ENCODE measurements at places on chromosomes 7 and 10.

- DNase-seq, result no peak
Observed at GRCh38 chr10:76117949-76118348, 686.5 kb downstream of the LRMDA start.

GRCh38 chr7:135467207-135467711, 42.6 kb downstream of the CNOT4 start:
- DNase-seq, result no peak

- DNase-seq, result no peak
Observed at GRCh38 chr10:18418541-18419215, 232.7 kb downstream of the NSUN6 start.

DNA sequence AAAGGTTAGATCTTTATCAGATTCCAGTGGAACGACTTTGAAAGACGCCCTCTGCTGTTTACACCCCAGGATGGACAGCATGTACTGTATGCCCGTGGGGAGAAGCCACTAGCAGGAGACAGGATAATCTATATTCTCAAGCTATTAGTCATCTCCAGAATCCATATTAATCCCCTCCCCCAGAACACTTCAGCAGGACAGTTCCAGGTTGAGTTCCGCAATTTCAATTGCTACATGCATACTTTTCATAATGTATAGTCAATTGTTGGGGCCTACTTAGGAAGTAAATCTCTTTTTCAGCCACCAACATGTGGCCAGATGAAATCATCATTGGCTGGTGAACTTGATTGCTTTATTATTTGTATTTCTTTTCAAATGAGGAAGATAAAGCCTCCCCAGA, 313.1 kb upstream of the SMIM30 start:
- no peak for DNase-seq

DNA sequence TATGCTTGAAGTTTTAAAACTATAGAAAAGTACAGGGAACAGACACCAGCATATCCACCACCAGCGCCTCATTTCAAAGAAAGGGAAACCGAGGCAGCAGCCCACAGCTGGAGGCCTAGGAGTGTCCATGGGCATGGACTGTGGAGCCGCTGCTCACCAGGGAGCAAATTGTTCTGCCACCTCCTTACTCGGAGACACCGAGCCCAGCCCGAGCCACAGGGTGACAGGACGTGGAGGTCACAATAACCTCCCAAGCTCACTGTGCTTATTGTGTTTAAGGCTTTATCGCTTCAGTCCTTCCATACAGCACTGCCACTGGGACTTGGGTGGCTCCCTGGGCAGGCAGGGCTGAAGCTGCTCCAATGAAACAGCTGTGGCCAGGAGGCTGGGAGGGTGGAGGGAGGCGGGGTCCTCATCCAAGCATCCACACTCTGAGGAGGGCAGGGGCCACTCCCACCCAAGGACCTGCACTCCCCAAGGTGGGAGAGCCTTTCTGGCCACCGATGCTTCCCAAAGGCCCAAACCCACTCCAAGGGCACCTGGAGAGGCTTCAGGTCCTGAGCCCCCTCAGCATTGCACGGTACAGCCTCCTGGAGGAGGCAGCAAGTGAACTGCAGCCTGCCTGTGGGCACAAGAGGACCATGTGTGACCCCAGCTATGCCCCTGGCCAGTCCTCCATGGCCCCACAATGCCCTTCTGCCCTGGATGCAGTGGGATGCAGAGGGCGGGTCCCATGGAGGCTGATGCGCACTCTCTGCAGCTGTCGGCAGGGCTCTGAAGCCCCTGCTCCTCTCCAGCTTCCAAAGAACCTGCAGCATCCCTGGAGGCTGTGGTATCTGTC, 38.7 kb upstream of the RET start:
- DNase-seq, result no peak

DNA sequence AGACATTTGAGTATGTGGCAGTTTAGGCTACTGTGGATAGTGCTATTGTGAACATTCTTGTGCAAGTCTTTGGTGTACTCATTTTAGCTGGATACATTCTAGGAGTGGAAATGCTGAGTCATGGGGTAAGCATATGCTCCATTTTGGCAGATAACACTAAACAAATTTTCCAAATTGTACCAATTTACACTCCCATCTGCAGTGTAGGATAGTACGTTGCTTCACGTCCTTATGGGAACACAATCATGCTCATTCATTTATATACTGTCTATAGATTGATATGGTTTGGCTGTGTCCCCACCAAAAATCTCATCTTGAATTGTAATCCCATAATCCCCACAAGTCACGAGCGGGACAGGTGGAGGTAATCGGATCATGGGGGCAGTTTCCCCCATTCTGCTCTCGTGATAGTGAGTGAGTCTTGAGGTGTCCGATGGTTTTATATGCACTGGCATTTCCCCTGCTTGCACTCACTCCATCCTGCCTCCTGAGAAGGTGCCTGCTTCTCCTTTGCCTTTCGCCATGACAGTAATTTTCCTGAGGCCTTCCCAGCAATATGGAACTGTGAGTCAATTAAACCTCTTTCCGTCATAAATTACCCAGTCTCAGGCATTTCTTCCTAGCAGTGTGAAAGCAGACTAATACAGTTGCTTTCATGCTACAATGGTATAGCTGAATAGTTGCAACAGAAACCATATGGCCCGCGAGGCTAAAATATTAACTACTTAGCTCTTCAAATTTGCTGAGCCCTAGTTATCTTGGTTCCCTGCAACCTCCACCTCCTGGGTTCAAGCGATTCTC, 25.6 kb downstream of the RNF216 start:
- DNase-seq, result no peak

GRCh38 chr7:114818501-114818900, 103.4 kb upstream of the MDFIC start:
- no peak for DNase-seq

DNA sequence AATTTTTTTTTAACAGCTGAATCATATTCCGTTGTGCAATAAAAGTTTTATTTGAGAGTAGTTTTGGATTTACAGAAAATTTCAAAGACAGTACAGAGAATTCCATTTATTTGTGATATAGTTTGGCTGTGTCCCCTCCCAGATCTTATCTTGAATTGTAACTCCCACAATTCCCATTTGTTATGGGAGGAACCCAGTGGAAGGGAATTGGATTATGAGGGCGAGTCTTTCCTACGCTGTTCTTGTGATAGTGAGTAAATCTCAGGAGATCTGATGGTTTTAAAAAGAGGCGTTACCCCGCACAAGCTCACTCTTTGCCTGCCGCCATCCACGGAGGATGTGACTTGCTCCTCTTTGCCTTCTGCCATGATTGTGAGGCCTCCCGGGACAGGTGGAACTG, 228.0 kb upstream of the MAGI2 start:
- no peak for DNase-seq

- no peak for DNase-seq
Observed at GRCh38 chr7:135855846-135856245, 107.2 kb upstream of the FAM180A start.

DNA sequence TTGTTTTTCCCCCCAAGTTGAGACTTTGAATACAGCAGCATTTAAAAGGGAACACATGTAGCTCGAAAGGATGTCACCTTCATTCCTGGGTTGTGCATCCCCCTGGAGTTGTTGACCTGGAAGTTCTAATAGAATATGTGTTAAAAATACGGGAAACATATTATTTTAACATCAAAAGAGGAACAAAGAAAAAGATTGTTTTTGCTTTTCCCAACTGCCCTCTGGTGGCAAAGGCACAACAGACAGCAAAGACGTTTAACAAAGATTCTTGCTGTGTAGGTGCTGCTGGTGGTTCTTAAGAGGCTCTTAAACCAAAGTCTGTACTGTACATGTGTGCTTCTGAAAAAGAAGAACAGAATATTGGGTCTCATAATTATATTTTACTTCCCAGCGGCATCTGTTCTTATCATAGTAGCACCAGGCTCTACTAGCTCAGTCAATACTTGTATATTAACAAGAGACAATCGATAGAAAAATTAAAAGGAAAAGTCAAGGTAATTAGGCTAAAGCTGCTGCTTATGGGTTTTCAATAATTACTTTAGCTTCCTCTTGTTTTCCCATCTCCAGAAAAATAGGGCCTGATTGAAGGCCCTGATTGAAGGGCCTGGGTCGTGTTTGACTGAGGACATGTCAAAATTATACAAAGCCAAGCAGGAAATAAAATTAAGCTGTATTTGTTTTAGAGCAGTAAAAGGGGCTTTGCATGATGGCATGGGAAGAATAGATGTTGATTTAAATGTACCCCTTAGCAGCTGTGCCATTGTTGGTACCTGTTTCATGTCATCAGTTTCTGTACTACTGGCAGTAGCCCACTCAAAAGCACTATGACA, 384.2 kb upstream of the LRGUK start:
- DNase-seq, result no peak

GRCh38 chr10:43138757-43139241, 554 bp downstream of the CSGALNACT2 start:
- no peak for DNase-seq

- no peak for DNase-seq
Observed at GRCh38 chr10:36171953-36172940, 530.2 kb upstream of the FZD8 start.

- DNase-seq, result no peak
Observed at GRCh38 chr10:128173386-128173785, 47.2 kb upstream of the MKI67 start.

DNA sequence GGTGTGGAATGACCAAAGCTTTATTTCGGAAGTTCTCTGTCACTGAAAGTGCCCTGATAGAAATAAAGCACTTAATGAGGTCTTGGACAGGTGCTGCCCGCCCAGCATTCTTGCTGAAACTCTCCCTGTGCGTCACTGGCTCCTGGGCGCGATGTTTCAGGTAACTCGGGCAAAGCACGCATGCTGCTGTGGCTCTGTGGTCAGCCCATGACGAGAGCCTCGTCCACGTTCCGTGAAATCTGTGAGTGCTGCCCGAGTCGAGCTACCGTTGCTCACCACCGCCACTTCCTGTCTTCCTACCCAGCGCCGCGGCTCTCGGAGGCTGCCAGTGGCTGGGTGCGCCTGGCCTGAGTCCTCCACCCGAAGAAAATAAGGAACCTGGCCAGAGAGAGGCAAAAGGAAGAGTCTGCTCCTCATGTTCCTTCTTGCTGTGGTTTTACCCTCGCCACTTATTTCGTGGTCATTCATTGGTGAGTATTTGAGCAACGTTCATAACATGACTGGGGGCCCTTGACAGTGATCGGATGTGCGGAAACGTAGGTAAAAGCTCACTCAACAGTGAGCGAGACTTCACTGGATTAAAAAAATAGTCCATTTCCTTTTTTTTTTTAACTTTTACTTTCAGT, 95.5 kb downstream of the MAP3K8 start:
- peak; percentile 66 for DNase-seq

GRCh38 chr7:51300762-51301674, 15.6 kb downstream of the COBL start:
- no peak for DNase-seq

GRCh38 chr7:12303062-12303461, 92.0 kb downstream of the TMEM106B start:
- DNase-seq, result no peak

DNA sequence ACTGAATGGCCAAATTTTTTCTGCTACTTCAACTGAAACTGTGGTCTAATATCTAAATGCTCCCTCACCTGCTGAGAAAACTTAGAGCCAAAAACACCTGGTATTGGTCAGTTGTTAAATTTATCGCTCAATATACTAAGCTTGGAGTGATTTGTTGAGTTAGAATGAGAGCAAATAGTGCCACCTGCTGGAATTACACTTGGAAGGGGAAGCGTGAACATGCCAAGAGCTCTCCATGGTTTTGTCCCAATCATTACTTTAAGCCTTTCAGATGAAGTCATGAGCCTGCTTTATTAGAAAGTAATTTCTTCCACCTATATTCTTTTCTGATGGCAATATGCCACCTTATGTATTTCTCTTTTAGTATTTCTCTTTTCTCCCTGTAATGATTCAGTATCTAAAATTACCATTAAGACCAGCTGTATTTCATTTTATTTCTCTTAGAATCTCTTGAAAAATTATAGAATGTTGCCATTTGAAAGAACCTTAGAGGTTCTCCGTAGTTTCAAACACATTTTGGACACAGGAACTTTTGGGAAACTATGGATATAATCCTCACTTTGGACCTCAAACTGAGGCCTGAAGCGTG, 447.8 kb upstream of the C7orf33 start:
- DNase-seq, result no peak

DNA sequence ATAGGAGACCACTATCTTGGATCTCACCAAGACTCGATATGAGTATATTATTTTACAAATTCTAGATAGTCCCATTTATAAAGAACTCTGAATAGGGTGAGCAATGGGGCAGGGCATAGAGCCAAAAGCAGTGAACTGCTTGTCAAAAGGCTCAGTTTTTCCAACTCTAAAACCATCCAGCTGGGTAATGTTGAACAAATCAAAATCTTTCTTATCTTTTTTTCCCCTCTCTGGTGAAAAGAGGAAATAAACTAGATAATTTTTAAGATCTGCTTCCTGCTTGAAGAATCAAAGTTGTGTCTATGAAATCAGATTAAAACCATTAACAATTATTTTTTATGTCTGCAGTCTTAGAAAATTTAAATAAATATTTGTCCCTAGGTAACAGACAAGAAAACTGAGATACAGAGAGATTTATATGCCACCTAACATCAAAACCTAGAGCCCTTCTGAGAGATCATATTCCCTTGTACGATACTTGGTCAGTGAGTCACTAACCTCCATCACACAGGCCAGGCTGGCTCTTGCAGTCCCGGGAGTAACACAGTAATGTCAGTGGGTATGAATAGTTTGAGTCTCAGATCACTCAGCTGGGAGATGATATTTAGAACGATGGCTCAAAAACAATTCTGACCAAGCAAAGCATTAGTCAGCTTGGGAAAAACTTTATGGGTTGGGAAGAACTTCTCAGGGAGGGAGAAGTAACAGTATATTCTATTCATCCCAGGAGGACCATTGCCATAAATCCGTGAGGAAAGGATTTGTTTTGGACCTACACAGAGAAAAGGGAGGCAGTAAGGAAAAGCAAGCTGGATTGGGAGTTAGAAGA, 178.8 kb downstream of the REEP3 start:
- DNase-seq, result no peak

- no peak for DNase-seq
Observed at GRCh38 chr10:89773081-89773480, 71.7 kb downstream of the KIF20B start.

GRCh38 chr10:90939116-90939515, 18.2 kb upstream of the ANKRD1 start:
- DNase-seq, result no peak

DNA sequence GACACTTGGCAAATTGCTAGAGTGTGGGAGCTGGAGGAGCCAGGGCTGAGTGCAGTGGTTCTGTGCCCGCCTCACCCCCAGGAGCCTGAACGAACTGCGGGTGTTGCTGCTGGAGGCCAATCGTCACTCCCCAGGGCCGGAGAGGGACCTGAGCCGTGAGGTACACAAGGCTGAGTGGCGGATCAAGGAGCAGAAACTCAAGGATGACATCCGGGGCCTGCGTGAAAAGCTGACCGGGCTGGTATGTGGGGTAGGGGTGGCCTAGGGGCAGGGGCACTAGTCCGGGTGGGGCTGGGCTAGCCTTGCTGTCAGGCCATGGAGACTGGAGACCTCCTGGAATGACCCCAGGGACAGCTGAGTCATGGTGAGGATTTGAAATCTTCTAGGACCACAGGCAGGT, 56.7 kb upstream of the GTF2IRD1 start:
- DNase-seq, result no peak

GRCh38 chr10:83229991-83230390, 909.3 kb upstream of the GHITM start:
- DNase-seq, result no peak

- no peak for DNase-seq
Observed at GRCh38 chr10:8721650-8722049, 667.2 kb downstream of the GATA3 start.

- DNase-seq, result no peak
Observed at GRCh38 chr10:33395201-33395600, 60.7 kb upstream of the NRP1 start.

Measured in GM10248 (cell line).